ENCODE measurements at places on chromosomes 12 and 14.

DNA sequence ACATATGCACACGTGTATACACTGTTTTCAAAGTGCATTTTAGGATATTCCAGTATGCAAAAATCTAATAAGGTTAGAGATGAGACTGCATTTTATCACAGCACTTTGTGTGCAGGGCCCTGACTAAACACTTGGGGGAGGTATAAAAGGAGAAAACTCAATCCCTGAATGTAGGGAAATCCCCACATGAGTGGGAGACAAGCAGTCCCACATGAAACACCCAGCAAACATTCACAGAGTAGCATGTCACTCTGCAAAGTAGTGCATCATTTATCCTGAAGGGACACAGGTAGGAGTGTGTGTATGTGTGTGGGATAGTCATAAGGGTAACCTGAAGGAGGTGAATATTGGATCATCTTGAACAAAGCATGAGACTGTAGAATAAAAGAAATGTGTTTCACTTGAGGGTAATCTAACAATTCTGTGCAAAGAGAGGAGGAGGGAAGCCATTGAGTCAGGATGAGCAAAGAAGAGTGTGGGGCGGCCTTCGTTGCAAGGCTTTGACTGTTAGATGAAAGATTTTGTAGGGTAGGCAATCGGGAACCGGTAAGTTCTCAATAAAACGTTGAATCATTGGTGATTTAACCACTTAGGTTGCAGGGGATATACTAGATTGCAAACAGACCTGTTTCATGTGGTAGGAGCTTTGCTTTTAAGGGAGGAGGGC lies 2.9 kb downstream of the PRPF40B start:
- DNase-seq = no peak

DNA sequence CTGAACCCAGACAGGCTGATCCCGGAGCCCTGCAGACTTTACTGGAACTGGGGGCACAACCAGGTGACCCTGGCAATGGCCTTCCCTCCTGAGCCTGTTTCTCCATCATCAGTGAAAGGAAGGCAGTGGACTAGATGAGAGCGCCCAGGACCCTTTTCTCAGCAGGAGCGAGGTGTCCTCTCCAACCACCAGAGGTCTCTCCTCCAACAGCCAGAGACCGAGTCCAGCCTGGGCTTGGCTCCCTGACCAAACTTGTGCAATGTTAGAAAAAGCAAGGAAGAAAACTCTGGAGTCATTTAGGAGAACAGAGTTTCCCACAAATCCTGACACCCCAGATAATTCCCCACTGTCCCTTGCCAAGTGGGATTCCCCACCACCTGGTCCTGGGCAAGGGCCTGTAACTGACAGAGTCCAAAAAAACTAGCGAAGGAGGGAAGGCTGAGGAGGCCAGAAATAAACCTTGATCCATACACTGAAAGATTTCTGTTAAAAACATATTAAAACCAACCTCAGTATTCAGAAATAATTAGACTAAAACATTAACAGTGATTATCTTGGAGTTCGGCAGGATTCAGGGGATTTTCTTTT lies 9.0 kb downstream of the RPS6KL1 start:
- no peak for DNase-seq

DNA sequence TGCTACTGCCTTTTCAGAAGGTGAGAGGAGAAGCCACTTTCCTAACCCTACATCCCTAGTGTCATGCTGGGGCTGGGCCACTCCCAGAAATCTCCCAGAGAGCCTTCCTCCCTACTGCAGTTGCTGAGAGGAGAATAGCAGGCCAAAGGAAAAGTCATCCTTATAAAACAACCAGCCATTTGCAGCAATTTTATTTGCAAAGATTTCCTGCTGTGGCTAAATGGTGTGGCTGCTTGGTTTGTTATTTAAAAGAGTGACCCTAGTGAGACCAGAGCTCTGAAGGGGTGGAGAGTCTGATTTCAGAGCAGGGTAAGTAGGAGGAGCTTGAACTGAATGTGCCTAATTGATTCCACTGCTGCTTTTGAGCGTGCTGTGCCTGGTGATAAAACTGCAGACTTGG lies 232.0 kb downstream of the GRIN2B start:
- no peak for DNase-seq

- DNase-seq = no peak
Measured at GRCh38 chr14:36884049-36884448, 222.4 kb downstream of the PAX9 start.

GRCh38 chr12:14211947-14212387 lies 153.5 kb upstream of the ATF7IP start:
- DNase-seq = no peak

DNA sequence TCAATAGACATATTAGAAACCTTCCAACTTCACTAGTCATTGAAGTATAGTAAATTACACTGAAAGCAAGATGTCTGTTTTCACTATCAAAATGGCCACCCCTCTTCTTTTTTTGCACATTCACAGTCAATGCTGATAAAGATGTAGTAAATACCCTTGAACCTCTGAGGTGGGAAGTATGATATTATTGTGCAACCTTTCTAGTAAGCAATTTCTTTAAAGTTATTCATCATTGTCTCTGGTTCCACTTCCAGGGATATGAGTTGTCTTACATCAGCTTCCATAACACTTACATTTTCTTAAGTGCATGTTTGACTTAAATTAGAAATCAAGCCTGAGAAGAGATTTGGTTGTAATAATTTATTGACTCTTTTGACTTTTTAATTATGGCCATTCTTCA lies 453.9 kb upstream of the MGAT4C start:
- no peak for DNase-seq

All from stimulated activated naive CD8-positive, alpha-beta T cell treated with anti-CD3 and anti-CD28 coated beads, Interleukin-15, amount 100 ng/mL, for 72 hours (primary cell).